ENCODE measurements at places on chromosomes 7 and 10. TPM values are rescaled to one million over a fixed set of nuclear protein-coding genes. Genes with fewer than 3 reads are reported as not detected.

Gene BPGM
- 37.4 TPM for total RNA-seq

Gene SFTPA2
- total RNA-seq: not detected

Gene FFAR4
- not detected for total RNA-seq

Gene DOCK4
- total RNA-seq: 3.7 TPM

Gene LMOD2
- not detected for total RNA-seq

Gene HOXA9
- 32.1 TPM for total RNA-seq

Gene LRRC72
- not detected for total RNA-seq

Gene HNRNPH3
- total RNA-seq: 17.6 TPM

Gene ZNF680
- 6.6 TPM for total RNA-seq

Gene EVX1
- not detected for total RNA-seq

Gene HYAL4
- total RNA-seq: not detected

Gene PDK4
- 1.5 TPM for total RNA-seq

Gene THNSL1
- 3.0 TPM for total RNA-seq
